BE2C (cell line): ENCODE measurements at places on chromosomes 12 and 14.

DNA sequence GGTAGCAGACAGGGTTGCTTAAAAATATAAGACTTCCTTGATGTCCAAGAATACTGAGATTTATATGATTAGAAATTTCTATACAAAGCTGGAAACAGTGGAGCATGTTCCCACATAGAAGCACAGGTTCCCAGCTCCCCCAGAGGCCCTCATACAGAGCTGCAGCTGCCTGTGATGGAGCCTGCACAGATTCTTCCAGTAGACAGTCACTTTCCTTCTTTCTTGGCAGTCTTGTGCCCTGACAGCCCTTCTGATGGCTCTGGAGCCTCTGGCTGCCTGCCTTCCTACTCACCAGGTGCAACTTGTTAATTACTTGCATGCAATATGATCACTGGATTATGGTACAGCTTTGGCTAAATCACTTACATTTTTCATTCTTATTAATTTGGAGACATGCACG, 44.4 kb downstream of the BICD1 start:
- DNase-seq = no peak

- peak; percentile 80 for DNase-seq
Observed at GRCh38 chr12:52207106-52207505, 15.3 kb upstream of the KRT80 start.

- peak; percentile 46 for DNase-seq
Observed at GRCh38 chr12:52139579-52140062, 52.2 kb downstream of the KRT80 start.

DNA sequence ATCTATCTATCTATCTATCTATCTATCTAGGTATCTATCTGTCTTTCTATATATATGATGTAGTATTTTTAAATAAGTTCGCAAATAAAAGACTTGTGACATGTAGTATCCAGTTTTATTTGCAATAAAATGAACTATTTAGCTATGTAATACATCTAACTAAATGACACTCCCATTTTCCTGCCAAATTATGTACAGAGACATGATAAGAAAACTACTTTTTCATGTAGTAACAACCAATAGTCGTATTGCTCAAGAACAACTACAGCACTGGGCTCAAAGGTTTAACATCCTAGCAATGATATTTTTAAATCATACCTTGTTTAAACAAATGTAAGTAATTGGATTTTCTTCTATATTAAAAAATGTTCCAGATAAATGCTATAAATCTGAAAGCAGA, 55.5 kb upstream of the FLRT2 start:
- no peak for DNase-seq

DNA sequence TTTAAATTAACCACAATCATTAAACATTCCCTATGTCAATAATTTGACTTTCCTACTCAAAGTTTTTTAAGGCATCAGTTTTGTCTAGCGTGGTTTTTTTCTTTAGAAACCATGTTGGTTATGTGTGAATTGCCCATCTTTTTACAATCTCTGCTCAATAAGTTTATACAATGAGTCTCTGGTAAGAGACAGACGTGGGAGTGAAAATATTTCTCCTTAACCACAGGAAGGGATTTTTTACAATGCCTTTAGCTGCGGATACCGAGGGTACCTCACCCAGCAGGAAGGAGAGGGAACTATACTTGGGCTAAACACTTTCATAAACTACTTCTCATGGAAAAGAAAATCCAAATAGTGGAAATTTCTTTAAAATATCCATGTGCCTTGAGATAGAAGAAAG, 191.4 kb upstream of the BCL2L14 start:
- DNase-seq = no peak

DNA sequence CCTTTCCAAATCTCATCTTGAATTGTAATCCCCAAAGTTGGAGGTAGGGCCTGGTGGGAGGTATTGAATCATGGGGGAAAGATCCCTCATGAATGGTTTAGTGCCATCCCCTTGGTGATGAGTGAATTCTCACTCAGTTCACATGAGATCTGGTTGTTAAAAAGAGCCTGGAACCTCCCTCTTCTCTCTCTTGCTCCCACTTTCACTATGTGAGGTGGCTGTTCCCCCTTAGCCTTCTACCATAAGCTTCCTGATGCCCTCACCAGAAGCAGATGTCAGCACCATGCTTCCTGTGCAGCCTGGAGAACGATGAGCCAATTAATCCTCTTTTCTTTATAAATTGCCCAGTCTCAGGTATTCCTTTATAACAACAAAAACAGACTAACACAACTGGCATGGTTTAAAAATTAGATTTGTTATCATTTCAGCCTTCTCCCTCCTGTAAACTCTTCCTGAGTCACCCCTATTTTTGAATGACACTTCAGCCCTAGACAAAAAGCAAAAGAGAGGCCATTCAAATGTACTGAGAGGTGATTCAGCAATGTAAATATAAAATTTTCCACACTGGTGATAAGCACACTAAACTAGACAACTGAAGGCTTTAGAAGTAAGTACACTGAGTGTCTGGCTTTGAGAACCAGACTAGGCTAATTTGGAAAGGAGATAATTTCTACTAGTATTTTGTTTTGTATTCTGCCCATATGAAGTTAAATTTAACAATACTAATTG, 212.1 kb upstream of the ABCD2 start:
- DNase-seq = no peak

GRCh38 chr12:22082190-22082701, 36.2 kb downstream of the CMAS start:
- DNase-seq = no peak

DNA sequence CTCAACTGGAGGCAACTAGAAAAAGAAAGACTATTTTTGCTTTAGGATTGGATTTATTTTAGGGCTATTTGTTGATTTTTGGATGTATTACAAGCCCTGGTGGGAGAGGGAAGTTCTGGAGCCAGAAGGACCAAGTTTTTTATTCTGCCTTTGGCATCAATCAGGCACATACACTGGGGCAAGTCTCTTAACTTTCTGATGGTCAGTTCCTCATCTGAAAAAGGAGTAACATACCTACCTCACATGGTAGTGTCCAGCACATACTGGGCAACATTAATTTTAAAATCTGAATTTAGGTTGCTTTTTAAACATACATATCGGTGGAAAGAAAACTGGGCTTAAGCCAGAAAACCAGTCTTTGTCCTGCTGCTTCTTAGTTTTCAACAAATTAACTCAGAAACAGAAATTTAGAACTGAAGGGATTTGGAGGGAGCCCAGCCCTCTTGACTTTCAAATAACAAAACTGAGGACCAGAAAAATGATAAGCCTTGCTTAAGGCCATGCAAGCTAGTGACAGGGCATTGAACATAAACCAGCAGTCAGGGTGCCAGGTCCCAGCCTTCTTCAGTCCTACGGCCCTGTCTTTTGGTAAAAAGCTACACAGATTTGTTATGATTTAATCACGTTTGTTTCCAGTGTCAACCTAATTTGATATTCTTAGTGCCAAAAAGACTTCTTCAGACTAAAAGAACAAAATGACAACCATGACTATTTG, 90.2 kb upstream of the SLC38A2 start:
- DNase-seq = no peak

- DNase-seq = no peak
Observed at GRCh38 chr12:10690906-10691305, 17.1 kb upstream of the STYK1 start.
